NCI-H1694 (cell line): ENCODE measurements at places on chromosomes 6 and 20.

GRCh38 chr6:41846666-41847237 lies 48.4 kb downstream of the USP49 start:
- DNase-seq: peak; percentile 57

DNA sequence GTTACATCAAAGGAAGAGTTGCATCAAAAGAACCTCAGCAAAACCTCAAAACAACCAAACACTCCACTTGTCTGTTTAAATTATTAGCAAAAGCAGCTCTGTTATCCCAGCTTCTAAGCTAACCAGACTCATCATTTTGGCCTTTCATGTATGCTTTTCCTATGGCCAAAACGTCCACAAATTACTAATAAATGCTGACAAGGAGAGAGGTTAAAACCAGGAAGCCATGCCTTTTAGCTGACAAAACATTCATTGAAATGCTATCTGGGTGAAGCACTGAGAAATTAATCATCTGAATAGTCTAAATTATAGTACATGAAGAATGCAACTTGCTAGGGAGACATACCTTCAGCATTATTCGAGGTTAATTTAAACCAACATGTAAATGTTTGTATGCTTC lies 80.6 kb downstream of the LAMA2 start:
- no peak for DNase-seq

DNA sequence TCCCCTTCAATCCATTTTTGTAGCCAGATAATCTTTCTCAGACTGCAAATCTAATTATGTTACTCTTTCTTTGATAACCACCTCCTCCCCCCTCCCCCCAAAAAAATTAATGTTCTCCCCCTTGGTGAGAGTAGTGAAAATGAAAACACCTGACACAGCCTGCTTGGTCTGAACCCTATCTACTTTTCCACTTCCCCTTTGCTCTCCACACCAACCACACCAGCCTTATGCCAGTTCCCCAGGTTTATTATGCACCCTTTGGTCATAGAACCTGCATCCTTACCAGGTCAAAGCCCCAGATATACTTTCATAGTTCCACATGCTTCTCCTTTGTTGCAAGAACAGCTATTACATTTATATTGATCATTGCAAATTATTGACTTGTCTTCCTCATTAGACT lies 19.4 kb downstream of the PFDN4 start:
- no peak for DNase-seq

DNA sequence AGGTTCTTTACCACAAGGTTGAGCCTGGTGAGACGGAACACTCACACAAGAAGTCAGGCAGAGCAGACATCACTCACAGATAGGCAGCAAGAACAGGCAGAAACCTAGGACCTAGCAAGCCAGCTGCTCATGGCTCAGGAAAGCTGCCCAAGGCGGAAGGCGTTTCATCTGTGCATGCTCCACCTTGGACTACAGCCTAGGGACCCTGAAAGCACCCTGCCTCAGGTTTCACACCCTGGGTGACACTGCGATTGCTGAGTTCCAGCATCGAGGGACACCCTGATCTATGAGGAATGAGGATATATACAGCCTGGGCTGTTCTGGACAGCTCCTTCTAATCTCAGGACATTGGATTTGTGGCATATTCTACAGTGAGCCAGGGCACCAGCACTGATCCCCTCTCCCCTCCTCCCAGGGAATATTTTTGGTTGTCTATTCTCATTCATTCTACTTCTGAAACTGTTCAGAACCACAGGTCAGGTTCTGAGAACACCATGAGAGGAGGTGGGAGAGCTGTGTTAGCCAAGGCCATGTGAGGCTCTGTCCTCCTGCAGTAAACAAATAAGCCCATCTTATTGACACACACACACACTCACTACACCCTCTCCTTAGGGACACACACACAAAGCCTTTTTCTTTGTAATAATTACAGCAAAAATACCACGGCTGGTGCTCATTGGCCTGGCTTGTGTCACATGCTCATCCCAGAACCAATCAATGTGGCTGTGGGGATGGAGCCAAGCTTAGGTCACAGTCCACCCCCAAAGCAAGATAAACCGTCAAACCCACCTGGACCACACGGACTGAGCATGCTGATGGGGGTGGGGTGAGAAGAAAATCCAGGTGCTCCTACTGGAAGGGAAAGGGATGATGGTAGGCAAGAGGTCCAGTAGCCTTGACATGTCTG lies 26.3 kb upstream of the PMEPA1 start:
- DNase-seq: no peak

DNA sequence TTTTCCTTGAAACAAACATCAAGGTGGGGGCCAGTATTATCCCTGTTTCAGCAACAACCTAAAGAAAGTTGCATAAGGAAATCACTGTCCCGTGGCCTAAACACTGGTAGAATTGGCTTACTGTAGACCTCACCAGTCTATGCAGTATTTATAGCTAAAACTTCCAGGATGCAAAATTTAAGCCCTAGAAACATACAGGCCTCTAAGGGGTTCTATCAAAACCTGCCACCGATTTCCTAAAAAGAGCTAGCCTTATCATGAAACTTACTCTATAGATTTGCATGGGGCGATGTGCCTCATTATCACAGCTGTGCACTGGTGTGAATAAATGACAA lies 84.3 kb upstream of the FOXQ1 start:
- no peak for DNase-seq

- no peak for DNase-seq
Observed at GRCh38 chr6:2998998-2999617, 586 bp upstream of the NQO2 start.

DNA sequence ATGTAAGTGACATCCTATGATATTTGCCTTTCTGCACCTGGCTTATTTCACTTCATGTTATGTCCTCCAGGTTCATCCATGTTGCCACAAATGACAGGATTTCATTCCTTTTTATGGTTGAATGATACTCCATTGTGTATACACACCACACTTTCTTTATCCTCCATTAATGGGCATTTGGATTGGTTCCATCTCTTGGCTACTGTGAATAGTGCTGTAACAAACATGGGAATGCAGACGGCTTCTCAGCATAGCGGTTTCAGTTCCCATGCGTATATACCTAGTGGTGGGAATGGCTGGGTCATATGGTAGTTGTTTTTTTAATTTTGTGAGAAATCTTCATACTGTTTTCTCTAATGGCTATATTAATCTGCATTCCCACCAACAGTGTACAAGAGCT lies 14.8 kb downstream of the MTHFD1L start:
- no peak for DNase-seq

DNA sequence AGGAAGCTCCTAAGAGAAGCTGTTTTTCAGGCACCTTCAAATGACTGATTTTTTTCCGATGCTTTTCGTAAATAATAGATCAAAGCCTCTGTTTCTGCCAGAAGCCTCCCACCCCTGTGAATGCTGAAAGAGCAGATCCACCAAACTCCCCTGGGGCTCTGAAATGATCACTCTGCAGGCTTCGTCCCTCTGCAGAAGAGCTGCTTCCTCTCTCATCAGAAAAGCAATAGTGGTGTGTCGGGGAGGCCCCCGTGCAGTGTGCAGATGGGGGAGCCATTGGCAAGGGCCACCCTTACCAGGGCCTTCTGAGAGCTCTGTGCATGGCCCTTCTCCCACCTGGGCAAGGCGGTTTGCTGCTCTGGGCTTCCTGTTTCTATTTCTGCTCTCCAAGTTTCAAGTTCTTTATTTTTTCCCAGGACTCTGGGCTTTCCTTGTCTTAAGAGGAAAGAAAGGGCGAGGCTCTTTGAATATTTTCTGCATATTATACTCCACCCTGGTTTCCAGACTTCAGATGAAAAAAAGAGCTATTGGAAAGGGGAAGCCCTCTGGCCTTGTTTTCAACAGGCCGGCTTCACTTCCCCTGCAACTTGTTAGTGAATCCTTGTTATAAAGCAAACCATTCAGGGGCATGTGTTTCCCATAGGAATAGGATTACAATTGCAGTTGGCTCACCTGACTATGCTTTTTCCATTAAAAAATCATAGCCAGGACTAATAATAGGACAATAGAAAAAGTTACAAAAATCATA lies 155.2 kb downstream of the TTLL2 start:
- DNase-seq: no peak

- no peak for DNase-seq
Observed at GRCh38 chr20:19808498-19808897, 50.4 kb downstream of the RIN2 start.

DNA sequence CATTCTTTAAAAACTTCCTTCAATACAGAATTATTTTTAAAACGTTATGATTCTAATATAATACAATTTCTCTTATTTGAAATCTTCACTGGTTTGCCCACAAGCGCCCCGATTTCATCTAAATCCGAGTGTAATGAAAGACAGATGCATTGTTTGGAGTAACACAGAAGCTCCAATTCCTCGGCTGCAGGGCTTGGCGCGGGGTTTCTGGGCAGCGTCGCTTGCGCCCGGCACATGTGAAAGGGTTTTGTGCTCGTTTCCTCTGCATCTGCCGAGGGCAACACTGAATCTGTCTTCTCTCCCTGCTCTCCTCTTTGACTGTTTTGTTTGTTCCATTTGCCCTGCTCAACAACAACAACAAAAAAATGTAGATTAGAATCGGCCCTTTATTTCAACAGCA lies 248.6 kb upstream of the QKI start:
- DNase-seq: peak; percentile 25

DNA sequence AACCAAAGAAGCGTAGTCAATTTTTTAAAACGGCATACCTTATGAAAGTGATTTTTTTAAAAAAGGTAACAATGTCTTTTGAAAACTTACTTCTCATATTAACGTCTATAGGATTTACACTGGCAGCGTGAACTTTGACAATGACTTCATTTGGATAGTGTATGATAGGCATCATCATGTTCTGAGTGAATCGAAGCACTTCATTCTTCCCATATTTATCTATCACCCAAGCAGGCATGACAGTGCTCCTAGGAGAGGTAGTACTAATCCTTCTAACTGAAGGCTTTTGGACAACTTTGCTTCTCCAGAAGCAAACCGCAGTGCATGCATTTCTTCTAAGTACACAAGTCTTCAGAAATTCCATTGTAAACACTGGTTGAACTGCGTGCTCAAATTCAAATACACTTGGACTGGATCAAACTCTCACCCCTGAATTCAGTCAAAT lies 618 bp downstream of the RTN4IP1 start:
- DNase-seq: no peak

DNA sequence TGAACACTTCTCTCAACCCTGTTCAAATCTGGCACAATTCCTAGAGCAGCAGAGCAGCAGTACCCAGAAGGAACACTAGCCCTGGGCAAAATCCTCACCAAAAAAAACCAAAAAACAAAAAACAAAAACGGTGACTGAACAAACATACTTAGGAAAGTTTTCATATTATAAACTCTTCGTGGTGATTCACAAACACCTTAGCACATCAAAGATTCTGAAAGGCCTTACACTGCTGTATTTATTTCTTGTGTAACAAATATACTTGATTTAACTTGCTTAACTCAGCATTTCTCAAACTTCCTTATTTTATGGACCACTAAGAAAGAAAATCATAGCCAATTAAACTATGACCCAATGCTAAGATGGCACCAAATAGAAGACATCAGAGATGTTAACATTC lies 57.8 kb upstream of the RREB1 start:
- DNase-seq: no peak

DNA sequence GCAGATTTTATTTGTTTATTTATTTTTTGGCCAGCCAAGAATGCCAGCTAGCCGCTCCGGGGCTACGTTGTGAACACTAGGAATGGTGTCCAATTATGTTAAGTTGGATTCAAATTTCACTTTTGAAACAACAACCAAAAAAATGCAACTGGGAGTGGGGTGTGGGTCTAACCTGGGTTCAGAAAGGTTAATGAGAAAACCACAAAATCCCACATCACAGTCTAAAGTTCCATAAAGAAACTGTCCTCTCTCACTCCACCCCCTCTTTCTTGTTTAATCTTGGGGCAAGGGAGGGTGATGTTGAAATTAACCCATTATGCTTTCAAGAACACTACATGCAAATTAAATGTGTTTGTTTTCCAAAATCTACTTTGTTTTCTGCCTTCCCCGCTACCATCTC lies 77.2 kb downstream of the LINC00237 start:
- no peak for DNase-seq

DNA sequence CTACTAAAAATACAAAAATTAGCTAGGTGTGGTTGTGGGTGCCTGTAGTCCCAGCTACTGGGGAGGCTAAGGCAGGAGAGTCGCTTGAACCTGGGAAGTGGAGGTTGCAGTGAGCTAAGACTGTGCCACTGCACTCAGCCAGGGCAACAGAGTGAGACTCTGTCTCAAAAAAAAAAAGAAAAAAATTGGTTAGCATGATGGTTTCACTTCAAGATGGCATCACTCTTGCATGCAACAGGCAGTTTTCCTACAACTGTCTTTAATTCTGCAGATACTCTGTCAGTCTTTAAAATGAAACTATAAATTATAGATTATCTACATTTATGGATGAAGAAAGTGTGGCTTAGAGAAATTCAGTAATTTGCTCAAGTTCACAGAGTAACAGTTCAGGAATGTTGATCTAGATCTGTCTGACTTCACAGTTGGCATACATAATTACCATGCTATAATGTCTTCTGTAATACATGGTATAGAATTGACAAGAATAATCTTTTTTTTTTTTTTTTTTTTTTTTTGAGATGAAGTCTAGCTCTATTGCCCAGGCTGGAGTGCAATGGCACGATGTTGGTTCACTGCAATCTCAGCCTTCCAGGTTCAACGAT lies 27.0 kb downstream of the ITCH start:
- no peak for DNase-seq

DNA sequence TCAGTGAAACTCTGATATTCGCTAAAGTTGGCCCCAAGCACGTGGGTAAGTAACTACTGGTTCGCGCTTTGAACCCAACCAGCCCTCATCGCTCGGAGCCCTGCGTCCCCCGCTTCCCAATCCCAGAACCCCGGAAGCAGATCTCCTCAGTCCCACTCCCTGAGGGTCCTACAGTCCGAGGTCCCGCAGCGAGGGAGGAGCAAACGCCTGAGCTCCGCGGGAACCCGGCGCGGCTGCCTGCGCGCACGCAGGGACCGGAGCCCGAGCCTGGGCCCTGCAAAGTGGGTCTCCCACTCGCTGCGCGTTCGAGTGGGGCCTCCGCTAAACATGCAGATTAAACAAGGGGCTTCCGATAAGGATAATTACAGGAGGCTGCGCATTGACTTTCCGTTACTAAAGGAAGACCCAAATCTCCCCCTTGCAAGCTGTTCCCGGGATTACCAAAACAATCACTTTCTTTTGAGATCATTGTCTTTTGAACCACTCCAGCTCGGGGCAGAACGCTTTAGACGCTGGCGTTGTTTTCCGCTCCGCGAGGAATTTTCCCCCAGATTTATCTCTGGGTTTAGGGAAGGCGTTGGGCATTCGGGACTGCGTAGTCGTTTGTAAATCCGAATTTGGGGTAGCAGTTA lies 1.3 kb upstream of the VSX1 start:
- no peak for DNase-seq

- no peak for DNase-seq
Observed at GRCh38 chr6:145003145-145003544, 718.0 kb downstream of the UTRN start.

GRCh38 chr6:100266494-100267401 lies 198.0 kb downstream of the SIM1 start:
- DNase-seq: no peak

GRCh38 chr6:7848229-7848628 lies 62.4 kb downstream of the TXNDC5 start:
- no peak for DNase-seq

GRCh38 chr6:170243386-170243785 lies 47.5 kb downstream of the DLL1 start:
- DNase-seq: no peak

GRCh38 chr20:23121751-23122320 lies 35.7 kb upstream of the CD93 start:
- no peak for DNase-seq

- DNase-seq: no peak
Observed at GRCh38 chr6:125948455-125948854, 8.1 kb upstream of the HINT3 start.

GRCh38 chr20:5691918-5692618 lies 58.1 kb upstream of the SHLD1 start:
- DNase-seq: no peak
